Activated CD8-positive, alpha-beta memory T cell treated with anti-CD3 and anti-CD28 coated beads, Interleukin-2, amount 50 U/mL, for 48 hours (primary cell): ENCODE measurements at places on chromosomes 5 and 9.

- DNase-seq: no peak
Observed at GRCh38 chr9:21160178-21160577, 6.3 kb downstream of the IFNA21 start.

DNA sequence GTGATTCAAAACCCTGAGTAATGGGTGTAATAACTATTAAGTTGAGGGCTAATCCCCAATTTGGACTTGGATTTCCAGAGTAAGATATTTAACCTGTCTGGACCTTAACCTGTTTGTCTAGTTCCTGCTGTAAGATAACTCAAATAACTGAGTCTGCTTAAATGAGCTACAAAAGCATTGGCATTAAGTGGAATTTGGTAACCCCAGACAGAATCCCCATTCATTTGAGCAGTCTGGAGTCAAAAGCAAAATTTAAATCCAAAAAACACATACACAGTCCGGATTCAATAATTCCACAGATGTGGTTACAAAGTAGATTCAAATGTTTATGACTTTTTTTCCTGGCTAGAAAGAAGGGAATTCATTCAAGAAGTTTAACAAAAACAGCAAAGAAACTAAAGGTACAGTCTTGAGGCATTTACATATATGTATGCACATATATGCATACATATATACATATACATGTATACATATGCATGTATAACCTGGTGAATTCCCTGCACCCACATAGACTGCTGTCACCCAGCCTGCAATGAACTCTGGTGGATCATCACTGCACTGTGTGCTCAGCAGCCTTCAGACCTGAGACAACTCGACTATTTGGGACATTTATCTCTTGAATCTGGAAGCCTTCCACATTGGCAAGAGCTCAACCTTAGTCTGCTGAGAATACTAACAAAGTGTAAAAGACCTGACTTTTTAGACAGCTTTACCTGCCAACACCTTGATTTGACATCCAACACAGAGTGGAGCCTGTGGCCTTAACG is 205.4 kb downstream of the LURAP1L start:
- DNase-seq: no peak

GRCh38 chr9:88957526-88957925 is 33.7 kb upstream of the S1PR3 start:
- no peak for DNase-seq

- no peak for DNase-seq
Observed at GRCh38 chr9:101849102-101849707, 110.8 kb upstream of the GRIN3A start.

- no peak for DNase-seq
Observed at GRCh38 chr9:123637945-123638634, 282.1 kb downstream of the CRB2 start.

GRCh38 chr5:135371622-135372232 is 27.3 kb downstream of the MACROH2A1 start:
- DNase-seq: no peak

GRCh38 chr5:77981820-77982219 is 205.7 kb upstream of the TBCA start:
- DNase-seq: no peak

DNA sequence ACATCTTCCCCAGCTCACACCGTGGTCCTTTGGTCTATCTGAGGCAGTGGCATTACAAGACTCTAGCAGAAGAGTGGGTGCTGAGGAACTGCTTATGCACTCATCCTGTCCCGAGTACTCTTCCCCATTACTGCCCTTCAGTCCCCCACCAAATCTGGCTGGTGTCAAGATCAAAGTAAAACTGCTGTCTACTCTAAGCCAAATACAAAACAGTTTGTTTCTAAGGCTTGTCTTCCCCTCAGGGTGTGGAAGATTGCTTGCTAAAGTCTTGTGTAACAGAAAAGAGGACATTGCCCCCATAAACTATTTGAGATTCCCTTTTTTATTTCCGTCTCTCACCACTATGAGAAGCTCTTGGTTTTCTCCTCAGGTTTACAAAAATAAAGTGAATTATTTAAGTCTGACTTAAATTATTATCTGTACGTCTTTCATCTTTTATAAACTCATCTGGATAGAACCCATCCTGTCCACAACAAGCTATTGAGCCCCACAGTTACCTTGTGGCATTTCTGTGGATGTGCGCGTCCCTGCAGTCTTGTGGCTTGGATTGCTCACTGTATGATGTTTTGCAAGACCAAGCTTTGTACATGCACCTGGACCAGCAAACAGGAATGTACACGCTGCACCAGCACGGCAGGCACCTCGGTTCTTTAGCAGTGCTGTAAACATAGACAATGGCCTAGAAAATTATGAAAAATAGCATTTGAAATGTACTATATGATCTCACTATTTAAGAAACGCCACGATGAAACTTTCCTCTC is 61.0 kb downstream of the CYSTM1 start:
- DNase-seq: no peak

GRCh38 chr9:101073122-101073521 is 44.6 kb downstream of the PLPPR1 start:
- no peak for DNase-seq

DNA sequence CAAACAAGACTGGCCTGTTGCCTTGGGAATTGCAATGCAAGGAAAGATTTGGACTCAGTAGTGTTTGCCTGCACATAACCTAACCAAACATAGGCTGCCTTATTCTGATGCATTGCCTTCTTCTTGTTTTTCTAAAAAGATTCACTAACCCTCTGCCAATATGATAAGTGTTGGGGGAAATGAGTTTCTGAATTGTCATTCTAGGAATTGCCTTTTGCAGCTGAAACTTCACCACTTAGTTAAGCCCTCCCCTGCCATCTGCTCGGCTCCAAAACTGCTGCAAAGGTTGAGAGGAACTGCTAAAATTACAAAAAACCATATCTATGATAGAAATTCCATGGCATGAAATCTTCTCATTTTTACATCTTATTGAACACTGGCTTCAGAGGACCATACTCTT is 41.6 kb upstream of the SPATA31D4 start:
- DNase-seq: no peak

DNA sequence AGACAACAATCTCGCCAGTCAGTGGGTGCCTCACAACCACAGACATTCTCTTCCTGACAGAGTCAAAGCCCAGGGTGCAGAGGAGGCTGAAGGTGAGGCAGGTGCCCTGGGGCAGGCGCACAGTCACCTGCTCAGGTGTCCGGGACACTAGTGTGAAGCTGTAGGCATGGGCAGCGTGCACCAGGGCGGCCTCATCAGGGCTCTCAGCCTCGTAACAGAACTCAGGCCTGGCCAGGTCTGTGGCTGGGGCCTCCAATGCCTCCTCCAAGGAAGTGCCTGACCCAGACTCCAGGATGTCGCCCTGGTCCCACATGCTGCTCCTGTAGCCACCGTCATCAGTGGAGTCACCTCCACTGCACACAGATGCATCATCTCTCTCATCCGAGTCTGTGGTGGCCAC is 198.7 kb downstream of the PTTG1 start:
- no peak for DNase-seq

- no peak for DNase-seq
Observed at GRCh38 chr5:143812085-143812705, at the start of gene HMHB1. HMHB1 (plus strand) TSS chr5:143812161.

- DNase-seq: no peak
Observed at GRCh38 chr9:91532325-91532724, 108.7 kb upstream of the NFIL3 start.

DNA sequence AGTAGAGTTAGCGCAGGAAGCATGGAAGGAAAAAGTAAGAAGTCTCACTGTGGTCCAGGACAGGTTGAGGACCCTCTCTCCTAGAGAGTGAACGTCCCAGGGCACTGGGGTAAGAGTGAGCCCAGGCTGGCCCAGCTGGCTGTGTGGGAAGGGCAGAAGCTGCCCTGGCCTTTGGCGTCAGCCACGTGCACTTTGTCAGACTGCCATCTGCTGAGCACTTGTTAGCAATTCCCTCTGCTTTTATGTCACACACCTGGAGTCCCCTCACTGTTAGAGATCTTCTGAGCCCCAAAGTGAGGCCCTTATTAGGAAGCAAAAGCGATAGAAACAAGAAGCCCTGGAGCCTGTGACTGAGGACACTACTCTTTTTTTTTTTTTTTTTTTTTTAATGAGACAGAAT is 79.1 kb downstream of the UGCG start:
- no peak for DNase-seq

DNA sequence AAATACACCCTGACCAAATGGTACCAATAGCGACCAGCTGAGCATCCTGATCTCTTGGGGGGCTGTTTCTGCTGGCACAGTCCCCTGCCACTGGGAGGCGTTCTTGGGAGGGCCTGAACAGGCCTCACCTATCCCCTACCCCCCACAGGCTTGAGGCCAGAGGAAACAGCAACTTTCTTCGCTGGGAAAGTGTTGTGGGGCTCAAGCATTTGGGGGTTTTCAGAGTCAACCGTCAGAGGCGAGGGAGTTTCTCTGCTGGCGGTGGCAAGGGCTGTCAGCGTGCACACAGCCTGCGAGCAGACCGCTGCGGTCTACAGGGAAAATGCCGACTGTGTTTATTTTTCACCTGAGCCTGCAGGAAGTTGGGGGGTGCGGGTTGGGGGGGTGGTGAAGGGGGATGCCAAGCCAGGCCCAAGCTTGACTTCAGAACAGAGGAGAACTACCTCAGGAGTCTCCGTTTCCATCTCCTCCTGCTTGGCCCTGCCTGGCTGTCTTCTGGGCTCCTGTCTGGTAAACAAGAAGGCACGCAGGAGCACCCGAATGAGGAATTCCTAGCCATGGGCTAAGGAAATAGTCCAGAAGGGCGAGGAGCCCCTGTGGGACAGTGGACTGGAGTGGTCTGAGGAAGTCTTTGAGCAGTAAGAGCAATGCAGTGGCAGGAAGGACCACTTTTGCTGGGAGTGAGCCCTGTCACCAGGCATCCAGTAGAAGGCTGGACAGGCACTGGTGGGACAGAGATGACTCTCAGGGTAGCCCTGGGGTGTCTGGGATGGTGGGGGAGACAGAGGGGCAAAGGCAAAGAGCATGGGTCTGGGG is 18.1 kb downstream of the TCF7 start:
- peak; percentile 81 for DNase-seq
